ENCODE measurements at places on chromosomes 5 and 9.

GRCh38 chr9:93128715-93129224, 5.3 kb downstream of the NINJ1 start:
- DNase-seq, result no peak
- peaks cover 81% of the 10 kb centered on the region for H3K4me1 ChIP-seq
- no peaks in the 10 kb centered on the region for H3K27me3 ChIP-seq
- H3K36me3 ChIP-seq, result peaks cover 10% of the 10 kb centered on the region

- no peak for DNase-seq
- no peak overlapping the region for H3K27ac ChIP-seq
- H3K4me3 ChIP-seq, result no peak overlapping the region
- H3K4me1 ChIP-seq, result peaks cover 30% of the 10 kb centered on the region
- no peaks in the 10 kb centered on the region for H3K36me3 ChIP-seq
- H3K27me3 ChIP-seq, result peaks cover 99% of the 10 kb centered on the region
Observed at GRCh38 chr5:123087173-123088030, 1.6 kb upstream of the PRDM6 start.

DNA sequence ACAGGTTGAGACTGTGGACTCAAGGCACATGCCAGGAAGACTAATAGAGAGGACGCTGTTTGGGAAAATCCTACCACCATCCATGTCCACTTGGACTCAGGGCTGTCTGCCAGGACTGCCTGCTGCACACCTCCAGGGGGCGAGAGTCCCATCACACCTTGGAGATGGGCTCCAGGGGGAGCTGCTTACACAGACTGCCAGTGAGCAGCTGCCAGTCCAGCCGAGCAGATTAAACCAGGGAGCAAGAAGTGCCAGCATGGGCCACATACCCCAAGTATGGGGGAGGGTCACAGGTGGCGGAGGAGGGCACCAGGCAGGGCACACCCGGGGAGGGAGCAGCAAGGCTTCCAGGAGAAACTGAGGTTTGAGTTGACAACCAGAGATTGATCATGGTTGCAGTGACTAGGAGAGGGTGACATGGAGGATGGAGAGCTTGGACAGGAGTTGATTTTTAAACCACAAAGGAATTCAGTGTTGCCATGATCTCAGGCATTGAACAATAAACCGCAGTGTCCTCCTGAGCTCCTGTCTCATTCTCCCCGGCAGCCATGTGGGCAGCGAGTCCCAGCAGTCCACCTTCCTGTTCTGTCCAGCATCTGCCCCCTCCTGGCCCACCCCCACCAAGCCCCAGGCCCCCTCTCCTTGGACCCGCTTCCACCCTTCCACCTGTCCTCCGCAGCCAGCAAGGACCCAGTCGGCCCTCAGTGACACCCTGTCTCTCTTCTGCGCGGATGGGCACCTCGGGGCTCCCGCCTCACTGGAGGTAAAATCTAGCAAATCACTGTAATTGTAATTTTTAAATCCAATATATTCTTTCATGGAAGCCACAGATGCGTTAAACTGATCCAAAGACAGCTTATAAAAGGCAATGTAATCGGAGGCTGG, 3.1 kb upstream of the VAV2 start:
- H3K27ac ChIP-seq, result no peak overlapping the region
- DNase-seq, result no peak
- H3K36me3 ChIP-seq, result no peaks in the 10 kb centered on the region
- H3K27me3 ChIP-seq, result no peaks in the 10 kb centered on the region

- peaks cover 9% of the 10 kb centered on the region for H3K27me3 ChIP-seq
- no peak overlapping the region for H3K4me3 ChIP-seq
- peak; percentile 59 for DNase-seq
- peaks cover 14% of the 10 kb centered on the region for H3K4me1 ChIP-seq
- H3K27ac ChIP-seq, result no peak overlapping the region
Observed at GRCh38 chr5:38451074-38451725, 105.2 kb downstream of the LIFR start.

GRCh38 chr9:33943389-33943788, 105.3 kb downstream of the UBAP2 start:
- no peaks in the 10 kb centered on the region for H3K4me1 ChIP-seq
- H3K4me3 ChIP-seq, result no peak overlapping the region
- no peak for DNase-seq
- no peak overlapping the region for H3K27ac ChIP-seq
- H3K27me3 ChIP-seq, result no peaks in the 10 kb centered on the region

GRCh38 chr9:133645021-133645765, 9.0 kb downstream of the DBH start:
- peak; percentile 22 for DNase-seq
- H3K4me3 ChIP-seq, result no peak overlapping the region
- peaks cover 4% of the 10 kb centered on the region for H3K4me1 ChIP-seq
- H3K36me3 ChIP-seq, result no peaks in the 10 kb centered on the region
- H3K27ac ChIP-seq, result no peak overlapping the region
- no peaks in the 10 kb centered on the region for H3K27me3 ChIP-seq

DNA sequence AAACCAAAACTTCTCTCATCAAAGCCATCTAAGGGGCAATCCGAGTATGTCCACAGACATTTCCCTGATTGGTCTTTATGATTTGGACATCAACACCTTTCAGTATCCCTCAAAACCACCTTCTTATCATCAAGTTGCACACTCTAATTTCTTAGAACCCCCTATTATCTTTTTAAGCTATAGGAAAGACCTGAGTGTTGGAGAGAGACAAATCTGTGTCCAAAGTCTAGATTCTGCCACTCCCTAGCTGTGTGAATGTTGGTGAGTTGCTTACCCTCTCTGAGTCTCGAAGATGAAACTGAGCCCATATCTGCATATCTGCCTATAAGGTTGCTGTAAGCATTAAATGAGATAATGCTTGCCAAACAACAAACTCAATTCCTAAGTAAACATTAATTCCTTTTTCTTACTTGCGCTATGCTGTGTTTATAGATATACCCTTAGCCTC, 159.1 kb downstream of the DOCK8 start:
- no peaks in the 10 kb centered on the region for H3K4me1 ChIP-seq
- no peak overlapping the region for H3K4me3 ChIP-seq
- H3K27me3 ChIP-seq, result no peaks in the 10 kb centered on the region
- DNase-seq, result no peak

GRCh38 chr9:135085830-135086546, 1.5 kb upstream of the OLFM1 start:
- no peaks in the 10 kb centered on the region for H3K36me3 ChIP-seq
- H3K4me1 ChIP-seq, result peaks cover 14% of the 10 kb centered on the region
- DNase-seq, result peak; percentile 63
- peaks cover 94% of the 10 kb centered on the region for H3K27me3 ChIP-seq

- no peaks in the 10 kb centered on the region for H3K4me1 ChIP-seq
- H3K36me3 ChIP-seq, result no peaks in the 10 kb centered on the region
- H3K27me3 ChIP-seq, result no peaks in the 10 kb centered on the region
- DNase-seq, result no peak
Observed at GRCh38 chr5:55672477-55672911, 39.6 kb downstream of the SLC38A9 start.

DNA sequence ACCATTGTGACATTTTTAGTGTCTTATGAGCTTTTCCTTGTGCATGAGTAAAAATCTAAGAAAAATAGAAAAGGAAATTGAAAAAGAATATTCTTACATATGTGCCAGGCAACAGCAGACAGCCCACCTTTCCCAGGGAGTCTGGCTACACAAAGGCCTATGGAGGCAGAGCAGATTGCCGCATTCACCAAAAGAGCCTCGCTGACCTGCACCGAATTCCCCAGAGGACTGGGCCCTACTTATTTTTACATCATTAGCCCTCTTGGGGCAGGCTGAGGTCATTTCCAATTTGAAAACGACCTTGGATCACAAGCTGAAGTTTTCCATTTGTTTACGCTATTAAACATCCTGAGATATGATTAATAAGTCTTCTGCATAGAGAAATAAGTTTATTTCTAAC, 66.2 kb upstream of the WDR41 start:
- no peaks in the 10 kb centered on the region for H3K27me3 ChIP-seq
- H3K36me3 ChIP-seq, result no peaks in the 10 kb centered on the region
- H3K4me3 ChIP-seq, result no peak overlapping the region
- no peak for DNase-seq
- no peaks in the 10 kb centered on the region for H3K4me1 ChIP-seq
- H3K27ac ChIP-seq, result no peak overlapping the region

DNA sequence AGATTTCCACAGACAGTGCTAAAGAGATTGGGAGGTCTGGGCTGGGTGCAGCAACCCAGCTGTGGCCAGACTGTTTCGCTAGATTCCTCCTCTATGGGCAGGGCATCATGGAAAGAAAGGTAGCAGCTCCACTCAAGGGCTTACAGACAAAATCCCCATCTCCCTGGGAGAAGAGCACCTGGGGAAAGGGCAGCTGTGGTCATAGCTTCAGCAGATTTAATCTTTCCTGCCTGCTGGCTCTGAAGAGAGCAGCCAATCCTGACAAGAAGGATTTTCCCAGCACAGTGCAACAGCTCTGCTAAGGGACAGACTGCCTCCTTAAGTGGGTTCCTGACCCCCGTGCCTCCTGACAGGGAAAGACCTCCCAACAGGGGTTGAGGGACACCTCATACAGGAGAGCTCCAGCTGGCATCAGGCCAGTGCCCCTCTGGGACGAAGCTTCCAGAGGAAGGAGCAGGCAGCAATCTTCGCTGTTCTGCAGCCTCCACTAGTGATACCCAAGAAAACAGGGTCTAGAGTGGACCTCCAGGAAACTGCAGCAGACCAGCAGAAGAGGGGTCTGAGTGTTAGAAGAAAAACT, 1379.3 kb upstream of the ACO1 start:
- H3K4me3 ChIP-seq, result no peak overlapping the region
- no peaks in the 10 kb centered on the region for H3K36me3 ChIP-seq
- H3K27me3 ChIP-seq, result no peaks in the 10 kb centered on the region
- no peak overlapping the region for H3K27ac ChIP-seq
- H3K4me1 ChIP-seq, result no peaks in the 10 kb centered on the region
- DNase-seq, result no peak

GRCh38 chr5:40309851-40310250, 369.9 kb upstream of the PTGER4 start:
- H3K27me3 ChIP-seq, result no peaks in the 10 kb centered on the region
- no peak for DNase-seq
- no peak overlapping the region for H3K4me3 ChIP-seq
- no peaks in the 10 kb centered on the region for H3K36me3 ChIP-seq
- H3K4me1 ChIP-seq, result no peaks in the 10 kb centered on the region
- no peak overlapping the region for H3K27ac ChIP-seq

DNA sequence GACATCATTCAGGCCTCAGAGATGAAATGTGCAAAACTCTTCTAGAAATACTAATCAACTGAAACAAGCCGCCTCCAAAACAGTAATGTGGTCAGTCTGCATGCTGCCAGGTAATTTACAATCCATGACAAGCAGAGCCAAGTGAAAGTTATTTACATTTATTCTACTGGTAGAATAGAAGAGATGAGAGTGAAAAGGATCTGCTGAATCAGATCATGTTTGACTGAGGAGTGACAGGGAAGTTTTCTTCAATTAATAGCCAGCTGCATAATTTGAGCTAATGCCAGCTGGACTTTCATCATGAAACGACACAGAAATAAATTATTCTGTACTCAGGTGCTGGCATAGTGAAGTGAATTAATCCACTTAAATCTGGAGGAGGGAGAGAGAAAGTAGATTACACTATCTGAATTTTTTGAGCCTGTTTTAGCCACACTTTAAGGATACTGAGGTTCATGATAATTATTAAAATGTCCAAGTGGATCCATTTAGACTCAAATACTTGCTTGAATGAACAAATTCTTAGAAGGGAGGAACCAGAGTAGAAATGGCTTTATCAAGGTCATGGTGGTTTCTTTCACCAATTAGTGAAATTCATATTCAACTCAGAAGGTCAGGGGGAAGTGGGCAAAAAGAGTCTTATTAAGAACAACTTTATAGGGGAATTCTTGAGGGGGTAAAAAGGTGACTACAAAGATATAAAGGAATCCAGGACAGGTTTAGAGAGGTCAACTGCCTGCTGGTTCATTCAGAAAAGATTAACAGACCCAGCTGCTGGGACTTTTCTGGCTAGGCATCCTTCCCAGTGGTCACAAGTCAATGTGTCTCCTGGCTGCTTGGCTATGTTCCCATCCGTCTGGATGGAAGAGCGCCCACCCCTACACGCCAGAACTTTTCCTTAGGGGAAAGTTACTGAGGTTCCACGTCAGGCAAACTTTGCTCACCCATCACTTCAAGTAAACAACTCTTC, 350.4 kb downstream of the PDE4D start:
- no peaks in the 10 kb centered on the region for H3K36me3 ChIP-seq
- no peaks in the 10 kb centered on the region for H3K4me1 ChIP-seq
- no peak overlapping the region for H3K4me3 ChIP-seq
- no peak for DNase-seq
- H3K27me3 ChIP-seq, result no peaks in the 10 kb centered on the region
- no peak overlapping the region for H3K27ac ChIP-seq

DNA sequence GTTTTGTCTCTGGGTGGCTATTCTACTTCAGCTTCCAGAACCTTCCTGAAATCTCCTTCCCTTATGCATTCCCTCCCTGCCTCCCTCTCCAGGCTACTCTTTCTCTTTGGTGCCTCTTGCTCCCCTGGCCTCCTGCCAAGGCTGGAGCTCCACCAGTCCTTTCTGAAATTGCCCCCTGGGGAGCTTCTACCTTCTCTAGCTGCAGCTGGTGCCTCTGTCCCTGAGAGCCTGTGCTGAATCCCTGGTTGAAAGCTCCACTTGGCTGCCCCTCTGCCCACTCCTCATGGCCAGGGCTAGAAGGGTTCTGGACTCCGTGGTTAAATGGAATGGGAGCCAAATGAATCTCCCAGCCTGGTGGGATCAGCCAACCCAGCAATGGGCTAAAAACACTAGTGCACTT, 80.1 kb downstream of the COL15A1 start:
- no peak overlapping the region for H3K4me3 ChIP-seq
- peaks cover 5% of the 10 kb centered on the region for H3K4me1 ChIP-seq
- H3K27me3 ChIP-seq, result no peaks in the 10 kb centered on the region

DNA sequence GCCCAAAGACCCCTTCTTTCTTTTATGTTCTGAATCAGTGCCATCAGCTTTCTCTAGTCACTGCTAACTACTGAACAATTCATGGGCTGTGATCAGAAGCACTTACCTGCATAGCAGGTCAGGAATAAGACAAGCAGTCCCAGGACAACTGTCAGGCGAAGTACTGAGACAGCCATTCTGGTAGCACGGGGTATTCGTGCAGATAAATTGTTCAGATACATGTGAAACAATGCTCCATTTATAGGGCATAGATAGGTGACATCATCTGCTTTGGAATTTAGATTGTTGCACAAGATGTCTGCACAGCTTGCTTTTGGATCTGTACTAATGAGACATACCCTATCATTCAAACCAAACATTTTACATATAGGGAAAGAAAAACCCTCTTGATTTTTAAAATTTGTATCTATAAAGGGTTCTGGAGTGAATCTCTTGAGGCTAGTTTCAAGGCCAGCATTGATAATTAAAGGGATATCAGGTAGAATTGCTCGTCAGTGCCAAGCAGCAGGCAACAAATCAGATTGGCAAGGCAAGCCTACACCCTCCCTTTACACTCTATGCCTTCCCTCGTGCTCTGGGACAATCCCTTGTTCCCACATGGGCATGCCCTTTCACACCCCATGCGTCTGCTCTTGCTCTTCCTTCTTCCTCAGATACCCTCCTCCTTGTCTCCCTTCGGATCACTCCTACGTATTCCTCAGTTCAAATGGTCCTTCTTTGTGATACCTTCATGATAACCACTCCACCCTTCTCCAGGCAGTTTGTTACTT, at the start of gene C5orf46:
C5orf46 (minus strand) TSS at position 213 of the 770 bp plus-strand sequence; CDS start at position 176, 37 bp downstream.
- no peak within 1 kb of the TSS for H3K4me3 ChIP-seq
- no peaks in the 10 kb centered on the region for H3K27me3 ChIP-seq
- DNase-seq, result no peak
- no peak within 1 kb of the TSS for H3K27ac ChIP-seq
